ENCODE measurements at places on chromosomes 7 and 10.
A peak's percentile ranks its signal among the peaks of the same experiment; 100 is the strongest.

- DNase-seq = peak; percentile 50
Measured at GRCh38 chr7:157612664-157613561, 276.1 kb downstream of the DNAJB6 start.

DNA sequence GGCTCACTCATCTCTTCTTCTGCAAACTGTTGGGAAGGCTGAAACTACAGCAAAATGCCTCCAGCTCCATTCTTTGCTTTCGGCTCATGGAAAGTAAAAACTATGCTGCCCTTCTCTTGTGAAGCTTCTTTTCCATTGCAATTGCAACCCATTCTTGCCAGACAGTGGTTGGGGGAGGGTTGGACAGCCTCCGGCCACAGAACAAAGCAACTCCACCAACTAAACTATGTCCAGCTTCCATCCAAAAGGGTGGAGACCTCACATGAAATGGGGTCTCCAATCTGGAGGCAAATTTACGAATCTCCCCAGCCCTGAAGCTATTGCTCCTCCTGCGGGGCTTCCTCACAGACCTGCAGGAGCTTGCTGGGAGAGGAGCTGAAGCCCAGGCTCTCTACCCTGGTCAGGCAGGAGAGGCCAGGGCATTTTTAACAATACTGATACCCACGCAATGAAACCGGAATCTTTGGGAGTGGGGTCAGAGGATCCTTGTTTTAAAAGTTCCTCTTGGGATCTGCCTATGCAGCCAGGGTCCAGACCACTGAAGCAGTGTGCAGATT, 549 bp downstream of the GPNMB start:
- peak; percentile 19 for DNase-seq

- no peak for DNase-seq
Measured at GRCh38 chr7:29494350-29494749, 69.3 kb upstream of the PRR15 start.

DNA sequence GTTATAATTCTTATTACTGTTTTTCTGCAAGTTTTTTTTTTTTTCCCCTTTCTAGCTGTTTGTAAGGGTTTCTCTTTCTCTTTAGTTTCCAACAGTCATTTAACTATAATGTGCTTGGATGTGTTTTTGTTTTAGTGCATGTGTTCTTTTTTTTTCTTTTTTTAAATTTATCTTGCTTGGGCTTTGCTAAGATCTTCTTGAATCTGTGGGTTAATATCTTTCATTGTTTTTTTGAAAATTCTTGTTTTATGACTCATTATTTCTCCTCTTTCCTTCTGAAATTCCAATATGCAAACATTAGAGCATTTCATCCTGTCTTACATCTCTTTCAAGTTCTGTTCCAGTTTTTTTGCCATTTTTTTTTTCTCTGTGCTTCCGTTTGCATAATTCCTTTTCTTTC, 5.7 kb upstream of the HK1 start:
- DNase-seq = no peak

DNA sequence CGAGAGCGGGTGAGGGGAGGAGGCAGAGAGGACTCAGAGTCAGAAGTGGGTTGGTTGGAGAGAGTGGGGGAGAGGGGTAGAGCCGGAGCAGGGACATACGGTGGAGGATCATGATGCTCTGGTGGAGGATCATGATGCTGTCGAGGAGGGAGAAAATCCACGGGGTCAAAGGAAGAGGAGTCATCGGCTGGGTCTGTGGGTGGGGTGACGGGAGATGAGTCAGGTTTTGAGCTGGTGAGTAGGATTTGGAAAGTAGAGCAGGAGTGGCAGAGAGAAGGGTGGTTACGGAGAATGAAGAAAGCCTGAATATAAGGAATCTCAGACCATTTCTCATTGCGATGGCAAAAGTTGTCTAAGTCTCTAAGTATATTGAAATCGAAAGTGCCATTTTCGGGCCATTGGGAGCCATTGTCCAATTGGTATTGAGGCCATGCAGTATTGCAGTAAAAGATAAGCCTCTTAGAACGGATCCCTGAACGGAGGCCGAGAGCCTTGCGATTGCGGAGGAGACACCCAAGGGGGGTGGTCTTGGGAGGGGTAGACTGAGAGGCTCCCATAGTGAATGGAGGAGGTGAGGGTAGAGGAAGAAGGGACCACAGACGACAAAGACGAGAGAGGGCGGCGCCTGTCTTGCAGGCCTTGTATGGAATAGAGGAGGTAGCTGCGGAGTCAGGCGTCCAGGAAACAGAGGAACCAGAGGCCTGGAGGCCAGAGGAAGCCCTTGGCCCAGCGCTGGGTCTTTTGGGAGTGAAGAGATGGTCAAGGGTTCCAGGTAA, 23.8 kb downstream of the SCIN start:
- peak; percentile 62 for DNase-seq

DNA sequence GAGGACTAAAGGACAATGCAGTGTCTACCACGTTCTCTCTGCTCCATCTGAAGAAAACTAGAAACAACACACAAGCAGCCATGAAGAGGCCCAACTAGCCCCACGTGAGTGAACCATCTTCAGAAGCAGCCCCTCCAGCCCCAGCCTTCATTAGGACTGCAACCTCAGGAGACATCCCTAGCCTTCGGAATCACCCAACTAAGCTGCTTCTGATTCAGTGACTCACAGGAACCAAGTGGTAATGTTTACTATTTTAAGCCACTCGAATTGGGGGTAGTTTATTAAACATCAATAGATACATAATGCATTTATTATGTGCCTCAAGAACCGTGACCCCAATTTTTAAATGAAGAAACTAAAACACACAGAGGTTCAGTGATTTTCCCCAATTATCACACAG, 22.6 kb downstream of the ARHGAP12 start:
- DNase-seq = no peak

- DNase-seq = peak; percentile 39
Measured at GRCh38 chr7:30389791-30390190, 88.8 kb downstream of the NOD1 start.

DNA sequence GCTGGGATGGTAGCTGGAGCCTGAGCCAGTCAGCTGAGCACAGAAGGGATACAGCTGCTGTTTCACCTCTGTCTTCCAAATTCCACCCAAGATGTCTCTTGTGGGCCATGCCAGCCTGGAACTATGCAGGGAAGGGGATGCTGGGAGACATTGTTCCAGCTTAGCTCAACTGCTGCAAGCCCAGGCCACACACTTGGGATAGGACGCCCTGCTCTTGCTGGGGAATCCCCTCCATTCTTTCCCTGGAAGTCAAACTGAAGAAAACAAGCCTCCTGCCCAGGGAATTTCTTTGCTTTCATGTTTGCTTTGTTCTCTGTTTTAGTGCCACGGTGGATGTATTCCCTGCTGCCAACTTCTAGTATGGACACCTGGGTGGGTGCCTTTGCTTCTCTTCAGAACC, 55.2 kb upstream of the CDK13 start:
- DNase-seq = no peak

- DNase-seq = no peak
Measured at GRCh38 chr7:76259124-76260093, 43.1 kb upstream of the HSPB1 start.

GRCh38 chr10:62735464-62736167, 68.9 kb upstream of the ADO start:
- DNase-seq = peak; percentile 71

DNA sequence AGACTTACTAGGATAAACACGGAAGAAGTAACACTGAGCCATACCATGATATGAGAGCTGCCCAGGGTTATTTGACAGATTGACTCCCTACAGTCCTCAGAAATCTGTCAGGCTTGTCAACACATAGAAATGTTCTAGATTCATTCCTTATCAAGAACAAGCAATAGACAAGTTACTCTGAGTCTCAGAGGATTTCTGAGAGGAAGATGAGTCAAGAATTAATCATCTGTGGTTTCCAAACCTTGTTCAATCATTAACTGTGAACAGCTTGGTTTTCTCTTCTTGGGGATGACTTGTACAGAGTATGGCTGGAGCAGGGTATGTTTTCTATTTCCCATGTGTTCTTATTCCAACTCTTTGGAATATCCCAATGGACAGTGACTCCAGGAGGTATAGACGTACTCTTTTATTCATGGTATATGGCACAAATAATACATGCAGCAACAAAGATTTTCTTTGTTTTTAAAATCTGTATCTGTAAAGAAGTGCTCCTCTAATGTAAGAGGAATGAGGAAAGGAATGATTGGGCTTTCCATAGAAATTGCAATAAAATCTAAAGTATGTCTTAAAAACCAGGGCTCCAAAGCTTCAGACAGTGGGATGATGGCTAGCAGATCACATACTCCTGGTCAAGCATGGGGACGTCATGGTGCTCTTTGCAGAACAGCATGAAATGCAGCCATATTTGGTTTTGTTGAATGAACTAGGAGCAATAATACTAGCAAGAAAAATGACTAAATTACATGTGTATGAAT, 11.9 kb upstream of the SFR1 start:
- peak; percentile 76 for DNase-seq

DNA sequence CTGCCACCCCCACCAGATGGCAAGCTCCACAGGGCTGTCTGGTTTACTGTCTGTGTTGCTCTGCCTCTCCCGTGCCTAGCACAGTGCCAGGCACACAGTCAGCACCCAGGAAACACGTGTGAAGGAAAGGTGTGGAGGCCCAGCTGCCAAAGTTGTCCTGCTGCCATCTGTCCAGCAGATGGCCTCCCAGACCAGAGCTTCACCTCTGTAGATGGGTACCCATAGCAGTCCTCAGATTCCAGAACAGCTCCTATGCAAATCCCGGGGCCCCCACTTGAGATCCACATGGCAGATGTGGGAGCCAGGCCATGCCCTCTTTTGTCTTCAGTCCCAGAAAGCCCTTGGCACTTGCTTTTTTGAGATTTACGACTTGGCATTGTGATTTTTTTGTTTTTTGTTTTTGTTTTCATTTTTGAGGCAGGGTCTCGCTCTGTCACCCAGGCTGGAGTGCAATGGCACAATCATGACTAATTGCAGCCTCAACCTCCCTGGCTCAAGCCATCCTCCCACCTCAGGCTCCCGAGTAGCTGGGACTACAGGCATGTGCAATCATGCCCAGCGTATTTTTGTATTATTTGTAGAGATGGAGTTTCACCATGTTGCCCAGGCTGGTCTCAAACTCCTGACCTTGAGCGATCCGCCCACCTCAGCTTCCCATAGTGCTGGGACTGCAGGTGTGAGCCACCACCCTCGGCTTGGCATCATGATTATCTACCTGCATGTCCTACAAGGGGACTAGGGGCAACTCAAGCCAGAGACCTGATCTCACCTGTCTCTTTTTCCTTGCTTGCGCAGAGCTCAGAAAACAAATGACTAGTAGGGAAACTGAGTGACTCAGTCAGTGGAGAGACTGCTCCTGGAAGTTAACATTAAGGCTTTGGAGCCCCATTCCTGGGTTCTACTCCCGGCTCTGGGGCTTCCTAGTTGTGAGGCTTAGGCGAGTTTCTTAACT, 16.9 kb upstream of the PALD1 start:
- peak; percentile 62 for DNase-seq

DNA sequence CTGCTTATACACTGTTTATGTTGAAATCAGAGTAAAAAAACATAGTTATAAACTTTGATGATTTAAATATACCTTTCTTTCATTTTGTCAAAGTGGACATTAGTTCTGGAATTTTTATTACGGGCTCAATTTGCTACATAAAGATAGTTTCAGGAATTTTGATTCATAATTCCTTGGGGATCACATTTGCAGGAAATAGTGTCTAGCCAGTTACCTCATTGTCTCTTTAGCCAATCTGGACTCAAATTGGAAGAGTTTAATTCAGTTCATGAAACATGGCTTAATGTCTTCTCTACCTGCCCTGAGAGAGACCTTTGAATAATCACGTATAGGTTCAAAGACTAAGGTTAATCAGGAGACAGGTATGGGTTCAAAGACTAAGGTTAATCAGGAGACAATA, 262.6 kb downstream of the HGF start:
- DNase-seq = no peak

GRCh38 chr7:66683770-66684123, 55.1 kb downstream of the KCTD7 start:
- DNase-seq = peak; percentile 5

- DNase-seq = no peak
Measured at GRCh38 chr10:114336823-114337509, 67.3 kb downstream of the AFAP1L2 start.

- peak; percentile 30 for DNase-seq
Measured at GRCh38 chr7:151626422-151627115, 106.9 kb upstream of the RHEB start.

DNA sequence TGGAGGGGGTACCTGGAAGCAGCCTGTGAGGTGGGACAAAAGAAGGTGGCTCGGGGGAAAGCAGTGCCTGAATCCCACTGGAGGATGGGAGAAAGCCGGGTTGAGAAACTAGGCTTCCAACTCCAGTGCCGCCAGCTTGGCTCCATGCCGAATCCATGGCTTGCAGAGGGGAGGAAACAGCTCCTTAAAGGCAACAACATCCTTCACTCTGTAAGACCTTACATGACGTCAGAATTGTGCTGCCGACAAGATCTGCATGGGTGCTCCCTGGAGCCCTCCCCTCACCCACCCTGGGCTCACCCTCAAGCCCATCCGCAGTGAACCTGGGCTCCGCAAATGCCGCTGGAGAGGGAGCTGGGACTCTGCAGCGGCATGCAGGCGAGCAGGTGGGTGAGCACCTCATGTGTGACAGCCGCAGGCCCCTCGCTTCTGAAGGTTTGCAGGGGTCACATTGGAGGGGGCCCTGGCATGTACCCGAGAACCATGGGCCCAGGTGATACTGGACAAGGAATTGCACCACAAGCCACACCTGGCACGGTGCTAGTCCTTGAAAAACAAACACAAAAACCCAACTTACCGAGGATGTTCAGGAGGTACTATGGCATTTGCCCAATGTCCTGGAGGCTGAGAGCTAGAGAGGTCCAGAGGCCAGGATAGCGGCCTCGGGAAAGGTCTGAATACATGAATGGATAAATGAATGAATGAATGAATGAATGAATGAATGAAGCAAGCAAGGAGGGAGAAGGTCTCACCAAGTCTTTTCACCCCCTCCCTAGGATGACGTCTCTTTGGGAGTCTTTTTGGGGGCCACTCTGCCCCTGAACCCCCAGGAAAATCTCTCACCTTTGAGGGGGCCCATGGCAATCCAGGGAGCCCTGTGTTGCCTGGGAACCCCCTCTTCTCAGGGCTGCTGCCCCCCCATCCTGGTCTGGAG, 238.6 kb upstream of the SHH start:
- no peak for DNase-seq

- no peak for DNase-seq
Measured at GRCh38 chr7:75722373-75722772, 16.4 kb downstream of the HIP1 start.

- DNase-seq = no peak
Measured at GRCh38 chr7:105810556-105810955, 65.8 kb downstream of the ATXN7L1 start.

Measured in suppressor macrophage treated with lipopolysaccharide for 4 hours (primary cell).